ENCODE measurements at places on chromosomes 1 and 21.

- no peak for DNase-seq
Observed at GRCh38 chr1:159211331-159212136, 6.9 kb downstream of the ACKR1 start.

GRCh38 chr1:41353744-41354143 lies 7.5 kb upstream of the FOXO6 start:
- DNase-seq = no peak

DNA sequence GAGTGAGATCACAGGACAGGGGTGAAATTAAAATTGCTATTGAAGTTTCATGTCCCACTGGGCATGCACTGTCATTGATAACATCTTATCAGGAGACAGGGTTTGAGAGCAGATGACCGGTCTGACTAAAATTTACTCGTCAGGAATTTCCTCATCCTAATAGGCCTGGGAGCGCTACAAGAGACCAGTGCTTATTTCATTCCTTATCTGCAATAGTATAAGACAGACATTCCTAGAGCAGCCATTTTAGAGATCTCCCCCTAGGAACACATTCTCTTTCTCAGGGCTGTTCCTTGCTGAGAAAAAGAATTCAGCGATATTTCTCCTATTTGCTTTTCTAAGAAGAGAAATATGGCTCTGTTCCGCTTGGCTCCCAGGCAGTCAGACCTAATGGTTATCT lies 181.4 kb upstream of the ETV3 start:
- no peak for DNase-seq

DNA sequence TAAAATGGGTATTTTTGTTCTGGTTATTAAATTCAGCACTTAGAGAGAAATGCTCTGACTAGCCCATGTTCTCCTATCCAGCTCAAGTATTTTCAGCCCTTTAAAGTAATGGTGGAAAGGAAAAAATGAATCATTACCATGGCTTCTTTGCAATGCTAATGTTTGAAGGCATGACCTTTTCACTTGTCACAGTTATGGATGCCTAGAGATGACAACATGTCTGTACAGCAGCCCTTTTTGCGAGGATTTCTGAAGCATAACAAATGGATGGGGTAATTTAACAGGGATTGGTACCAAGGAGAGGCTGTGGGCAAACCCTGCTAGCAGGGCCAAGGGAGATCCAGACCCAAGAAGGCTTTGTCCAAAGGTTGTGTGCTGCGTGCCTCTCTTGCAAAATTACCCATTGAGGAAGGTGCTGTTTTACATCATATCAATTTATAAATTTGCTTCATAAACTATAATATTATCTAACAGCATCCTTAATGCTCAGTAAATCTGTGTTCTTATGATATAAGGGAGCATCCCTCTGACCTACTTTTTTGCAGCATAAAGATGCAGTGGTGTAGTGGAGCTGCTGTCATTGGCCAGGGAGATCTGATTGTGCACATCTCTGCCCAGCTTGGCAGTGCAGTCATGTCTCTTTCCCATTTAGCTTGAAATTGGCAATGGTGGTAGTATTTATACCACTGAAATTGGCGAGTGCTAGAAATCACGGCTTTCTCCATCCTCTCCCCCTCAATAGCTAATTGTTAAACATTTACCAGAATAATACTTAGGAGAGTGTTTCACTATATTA lies 327.1 kb downstream of the PCP4 start:
- no peak for DNase-seq

DNA sequence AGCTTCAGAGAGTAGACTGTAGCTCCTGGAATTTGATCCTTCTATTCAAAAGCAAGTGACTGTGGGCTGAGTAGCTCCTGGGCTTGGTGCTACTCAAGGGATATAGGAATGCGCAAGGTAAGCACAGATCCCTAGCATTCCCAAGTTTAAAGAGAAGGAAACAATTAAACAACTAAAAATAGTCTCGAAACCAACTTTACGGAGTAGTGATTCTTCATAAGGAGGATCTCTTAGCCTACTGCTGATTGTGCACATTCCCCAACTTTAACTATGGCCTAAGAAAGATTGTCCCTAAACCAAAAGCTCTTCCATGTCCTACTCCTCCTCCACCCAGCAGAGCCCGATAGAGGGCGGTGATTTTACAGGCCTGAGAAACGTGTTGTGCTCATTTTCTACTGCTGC lies 226.5 kb upstream of the CAMK1G start:
- DNase-seq = no peak

DNA sequence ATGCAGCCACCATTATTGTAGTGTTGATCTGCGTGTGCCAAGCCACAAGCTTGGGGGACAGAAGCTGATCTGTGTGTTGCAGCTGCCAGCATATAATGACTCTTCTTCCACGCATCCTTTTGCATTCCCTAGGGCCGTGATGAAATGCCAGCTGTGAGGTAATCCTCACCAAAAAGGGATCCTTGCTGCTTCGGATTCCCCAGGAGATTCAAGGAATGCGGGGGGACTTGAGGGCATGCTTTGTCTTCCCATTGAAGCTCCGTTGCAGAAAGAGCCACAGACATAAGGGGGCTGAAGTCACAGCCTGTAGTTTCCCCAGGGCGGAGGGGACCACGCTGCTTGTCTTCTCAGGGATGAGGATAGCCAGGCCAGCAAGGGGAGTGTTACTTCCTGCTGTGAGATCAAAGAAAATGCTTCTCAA lies 281.6 kb upstream of the FMN2 start:
- DNase-seq = no peak

DNA sequence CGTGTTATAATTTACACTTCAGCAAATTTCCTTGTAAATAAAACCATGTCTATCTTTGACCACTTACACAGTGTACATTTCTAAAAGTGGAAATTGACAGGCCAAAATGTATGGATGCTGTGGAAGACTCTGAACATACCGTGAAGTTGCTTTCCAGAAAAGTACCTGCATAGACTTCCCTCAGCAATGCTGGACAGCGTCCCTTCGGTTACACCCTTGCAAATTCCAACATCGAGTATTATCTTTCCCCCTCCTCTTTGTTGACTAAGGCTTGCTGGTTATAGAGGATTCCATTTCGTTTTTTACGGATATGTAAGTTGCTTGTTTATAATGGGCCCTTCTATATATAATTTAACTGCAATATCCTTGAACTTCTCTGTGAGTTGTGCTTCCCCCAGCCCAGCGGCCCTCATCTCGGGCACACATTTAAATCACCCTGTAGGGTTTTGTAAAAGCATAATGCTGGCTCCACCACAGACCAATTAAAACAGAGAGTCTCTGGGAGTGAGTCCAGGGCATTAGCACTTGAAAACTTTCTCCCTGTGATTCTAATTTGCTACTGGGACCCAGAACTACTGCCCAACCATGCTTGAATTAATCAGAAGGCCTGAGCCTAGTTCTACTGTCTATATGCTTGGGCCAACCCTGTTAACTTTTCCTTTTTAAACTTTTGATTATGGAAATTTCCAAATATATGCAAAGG lies 230.3 kb downstream of the GRIK3 start:
- DNase-seq = no peak

DNA sequence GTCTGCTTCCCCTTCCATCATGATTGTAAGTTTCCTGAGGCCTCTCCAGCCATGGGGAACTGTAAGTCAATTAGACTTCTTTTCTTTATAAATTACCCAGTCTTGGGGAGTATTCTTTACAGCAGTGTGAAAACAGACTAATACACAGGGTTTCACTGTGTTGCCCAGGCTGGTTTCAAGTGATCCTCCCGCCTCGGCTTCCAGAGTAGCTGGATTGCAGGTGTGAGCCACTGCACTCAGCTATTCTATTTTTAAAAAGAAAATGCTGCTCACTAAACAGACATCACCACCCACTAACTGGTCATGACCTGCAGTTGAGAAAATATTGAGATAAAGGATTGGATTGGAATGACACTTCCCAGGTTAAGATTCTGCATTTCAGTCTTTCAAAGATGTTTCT lies 20.8 kb upstream of the SLC2A7 start:
- DNase-seq = no peak

Measured in gastrocnemius medialis (tissue), 4 donors.